Activated B cell treated with CpG ODN at 0.5 μM for 24 hours (primary cell): ENCODE measurements at places on chromosomes 5 and 9. TPM values are rescaled to one million over a fixed set of nuclear protein-coding genes. Genes with fewer than 3 reads are reported as not detected.
A peak's percentile ranks its signal among the peaks of the same experiment; 100 is the strongest.

Gene ANKRD34B
- total RNA-seq: not detected in 2 replicates

Gene ELOVL7
- total RNA-seq: 0.32 and 0.69 TPM in 2 replicates

Gene PCDHGA2
- total RNA-seq: 0.09 and 0.15 TPM in 2 replicates

Gene OBP2B
- total RNA-seq: not detected in 2 replicates

Gene RETREG1
- 3.3 and 3.5 TPM in 2 replicates for total RNA-seq

Gene PCDHB5
- not detected in 2 replicates for total RNA-seq

GRCh38 chr5:111869681-111870080 is 112.7 kb upstream of the NREP start:
- no peak overlapping the region for H3K27ac ChIP-seq
- H3K4me3 ChIP-seq: no peak overlapping the region
- H3K27me3 ChIP-seq: no peaks in the 10 kb centered on the region
- no peak for DNase-seq

GRCh38 chr5:102651466-102651865 is 103.6 kb upstream of the PAM start:
- no peak overlapping the region for H3K4me3 ChIP-seq
- no peak for DNase-seq
- H3K36me3 ChIP-seq: no peaks in the 10 kb centered on the region

DNA sequence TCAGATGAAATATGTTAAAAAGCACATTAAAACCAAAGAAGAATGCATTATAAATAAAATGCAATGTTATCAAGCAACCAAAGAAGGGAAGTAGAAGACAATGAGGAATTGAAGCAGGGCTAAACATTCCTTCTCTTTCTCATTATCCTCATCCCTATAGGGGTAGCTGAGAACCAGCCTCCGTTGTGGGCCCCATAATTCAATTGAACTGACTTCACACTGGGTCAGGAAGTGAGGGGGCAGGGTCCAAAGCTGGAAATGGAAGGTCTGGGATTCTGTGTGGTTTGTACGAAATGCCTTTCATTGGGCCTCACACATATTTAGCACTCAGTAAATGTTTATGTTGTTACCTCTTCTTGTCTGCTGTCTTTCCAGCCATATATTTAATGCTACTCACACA is 220.4 kb upstream of the CD180 start:
- no peaks in the 10 kb centered on the region for H3K36me3 ChIP-seq
- H3K4me3 ChIP-seq: no peak overlapping the region
- no peaks in the 10 kb centered on the region for H3K4me1 ChIP-seq
- H3K27me3 ChIP-seq: no peaks in the 10 kb centered on the region
- no peak overlapping the region for H3K27ac ChIP-seq
- no peak for DNase-seq

DNA sequence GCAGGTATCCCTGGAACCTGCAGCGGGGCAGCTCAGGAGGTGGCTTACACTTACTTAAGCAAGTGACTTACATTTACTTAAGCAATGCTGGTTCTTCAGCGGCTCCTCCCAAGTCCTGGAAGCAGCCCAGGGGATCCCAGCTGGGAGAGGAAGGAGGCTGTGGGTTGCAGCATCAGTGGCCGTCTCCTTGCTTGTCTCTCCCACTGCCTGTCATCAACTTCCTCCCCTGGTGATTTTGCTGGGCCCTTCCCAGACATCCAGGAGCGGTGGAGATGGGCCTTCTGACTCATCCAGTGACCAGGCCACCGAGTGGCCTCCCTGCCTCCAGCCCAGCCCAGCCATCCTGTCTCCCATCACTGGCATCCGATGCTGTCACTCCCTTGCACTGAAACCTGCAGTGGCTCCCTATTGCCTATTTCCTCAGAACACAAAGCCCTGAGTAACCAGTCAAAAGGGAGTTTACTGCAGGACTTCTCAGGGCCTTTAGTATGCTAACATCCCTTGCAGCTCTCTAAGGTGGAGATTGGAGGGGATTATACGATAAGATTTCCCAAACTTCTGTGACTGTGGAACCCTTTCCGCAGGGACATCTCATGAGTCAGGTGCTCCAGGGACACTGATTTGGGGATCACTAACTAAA is 155.9 kb upstream of the PHYKPL start:
- no peak for DNase-seq
- H3K27ac ChIP-seq: no peak overlapping the region
- no peak overlapping the region for H3K4me3 ChIP-seq
- peaks cover 16% of the 10 kb centered on the region for H3K27me3 ChIP-seq
- no peaks in the 10 kb centered on the region for H3K4me1 ChIP-seq
- no peaks in the 10 kb centered on the region for H3K36me3 ChIP-seq

DNA sequence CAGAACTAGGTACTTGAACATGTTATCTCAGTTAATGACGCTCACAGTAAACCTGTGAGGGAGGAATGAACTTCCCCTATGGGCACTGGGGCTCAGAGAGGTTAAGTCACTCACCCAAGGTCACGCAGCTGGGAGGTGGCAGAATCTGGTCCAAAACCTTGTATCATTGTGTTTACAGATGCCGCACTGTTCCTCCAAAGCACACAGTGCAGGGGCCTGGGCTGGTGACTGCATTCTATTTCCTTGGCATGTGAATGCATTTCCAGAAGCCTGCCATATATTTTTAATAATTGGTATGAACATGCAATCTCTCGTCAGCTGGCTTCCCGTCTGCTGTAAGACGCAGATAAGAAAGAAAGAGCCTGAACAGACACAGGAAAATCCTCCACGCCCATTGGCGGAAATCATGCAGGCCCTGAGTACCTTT is 77.0 kb upstream of the TBC1D2 start:
- DNase-seq: no peak
- H3K27ac ChIP-seq: no peak overlapping the region
- no peaks in the 10 kb centered on the region for H3K36me3 ChIP-seq
- peaks cover 4% of the 10 kb centered on the region for H3K4me1 ChIP-seq
- H3K27me3 ChIP-seq: peaks cover 18% of the 10 kb centered on the region

- no peak overlapping the region for H3K27ac ChIP-seq
- H3K27me3 ChIP-seq: no peaks in the 10 kb centered on the region
- DNase-seq: no peak
- no peaks in the 10 kb centered on the region for H3K4me1 ChIP-seq
- no peaks in the 10 kb centered on the region for H3K36me3 ChIP-seq
Measured at GRCh38 chr9:11064909-11065308, 452.1 kb upstream of the PTPRD start.

GRCh38 chr5:7325975-7326913 is 69.7 kb upstream of the ADCY2 start:
- no peaks in the 10 kb centered on the region for H3K27me3 ChIP-seq
- no peaks in the 10 kb centered on the region for H3K4me1 ChIP-seq
- no peak for DNase-seq
- no peak overlapping the region for H3K4me3 ChIP-seq

GRCh38 chr5:1521671-1522600 is 1.8 kb downstream of the LPCAT1 start:
- H3K4me3 ChIP-seq: peak overlapping the region; percentile 91
- H3K27me3 ChIP-seq: no peaks in the 10 kb centered on the region
- peak; percentile 16 for DNase-seq
- H3K4me1 ChIP-seq: peaks cover 56% of the 10 kb centered on the region
- peak overlapping the region; percentile 74 for H3K27ac ChIP-seq
- peaks cover 38% of the 10 kb centered on the region for H3K36me3 ChIP-seq

GRCh38 chr9:17589771-17590170 is 10.9 kb downstream of the SH3GL2 start:
- DNase-seq: no peak
- H3K36me3 ChIP-seq: no peaks in the 10 kb centered on the region
- no peak overlapping the region for H3K4me3 ChIP-seq
